ENCODE measurements at places on chromosomes 11 and 22.

- no peak for DNase-seq
These were observed 490.3 kb upstream of the KIRREL3 start for GRCh38 chr11:127490896-127491295.

- DNase-seq = no peak
These were observed 13.7 kb downstream of the PDHX start for GRCh38 chr11:34929794-34930763.

DNA sequence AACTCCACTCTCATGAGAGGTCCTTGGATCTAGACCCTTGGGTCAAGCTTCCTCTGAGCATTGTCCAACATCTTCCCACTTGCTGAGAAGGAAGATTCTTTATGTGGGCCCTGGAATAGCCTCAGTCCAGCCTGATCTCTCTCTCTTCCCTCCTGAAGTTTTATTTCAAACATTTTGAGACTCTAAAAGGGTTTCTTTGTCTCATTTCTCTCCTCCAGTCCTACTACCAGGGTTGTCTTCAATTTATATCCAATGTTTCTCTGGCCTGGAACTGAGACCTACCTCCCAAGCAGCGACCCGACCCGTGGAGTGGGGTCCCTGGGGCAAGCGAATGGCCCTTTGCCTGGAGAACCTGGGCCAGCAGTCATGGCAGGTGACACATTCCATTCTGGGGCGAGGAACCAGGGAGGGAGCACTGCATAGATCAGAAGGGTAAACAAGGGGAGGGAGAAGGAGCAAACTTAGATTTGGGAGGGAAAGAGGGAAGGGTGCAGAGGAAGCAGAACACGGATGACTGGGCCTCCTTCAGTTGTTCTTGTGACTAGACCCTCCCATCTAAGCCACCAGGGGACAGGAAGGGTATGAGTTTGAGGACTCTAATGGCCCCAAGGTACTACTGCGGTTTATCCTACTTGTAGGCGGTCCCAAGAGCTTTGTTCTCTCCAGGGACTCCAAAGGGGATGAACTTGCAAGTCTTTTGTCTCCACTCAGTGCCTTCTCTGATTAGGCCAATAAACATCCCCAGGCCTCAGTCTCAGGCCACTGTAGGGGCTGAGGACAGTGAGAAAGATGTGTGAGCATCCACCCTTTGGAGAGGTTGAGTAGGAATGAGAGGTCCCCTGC is 14.2 kb upstream of the PRAME start:
- no peak for DNase-seq

GRCh38 chr22:37484480-37485394 is 1.4 kb downstream of the MFNG start:
- peak; percentile 80 for DNase-seq

- no peak for DNase-seq
These were observed 248.3 kb upstream of the NARS2 start for GRCh38 chr11:78822931-78823423.

- peak; percentile 43 for DNase-seq
These were observed 10.2 kb downstream of the GNB1L start for GRCh38 chr22:19844377-19845053.

DNA sequence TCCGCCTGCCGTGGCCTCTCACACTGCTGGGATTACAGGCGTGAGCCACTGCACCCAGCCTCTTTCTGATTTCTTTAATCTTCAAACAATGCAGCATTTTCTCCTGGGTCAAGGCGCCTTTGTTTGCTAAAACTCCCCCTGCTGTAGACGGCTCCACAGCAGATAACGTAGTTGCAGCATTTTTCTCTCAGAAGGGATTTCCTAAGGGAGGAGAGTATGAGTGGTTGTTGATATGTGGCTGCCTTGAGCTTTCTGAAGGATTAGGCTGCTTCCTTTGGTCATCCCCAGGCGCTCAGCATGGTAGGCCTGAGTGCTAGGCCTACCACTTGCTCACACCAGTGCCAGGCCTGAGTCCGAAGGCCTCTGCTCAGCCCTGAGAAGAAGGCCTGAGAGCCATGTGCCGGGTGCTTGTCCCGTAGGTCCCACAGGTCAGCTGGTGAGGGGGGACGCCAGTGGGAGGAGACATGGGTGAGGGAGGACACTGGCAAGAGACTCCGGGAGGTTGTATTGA is 18.1 kb downstream of the SMARCB1 start:
- DNase-seq = no peak

DNA sequence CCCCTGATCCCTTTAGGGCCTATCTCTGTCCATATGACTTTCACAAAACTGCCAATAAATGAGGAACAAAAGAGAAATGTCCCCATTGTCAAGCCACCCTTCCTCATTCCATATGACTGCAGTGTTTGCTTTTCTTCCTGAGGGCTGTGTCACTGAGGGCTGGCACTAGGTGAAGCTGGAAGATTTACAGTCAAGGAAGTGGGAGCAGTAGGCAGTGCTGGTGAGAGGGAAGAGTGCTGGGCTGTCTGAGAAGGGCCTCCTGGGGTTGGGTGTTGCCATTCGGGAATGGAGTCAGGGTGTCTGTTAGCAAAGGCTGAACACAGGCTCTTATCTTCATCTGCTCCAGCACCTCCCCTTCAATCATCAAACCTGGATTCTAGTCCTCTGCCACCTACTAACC is 30.9 kb downstream of the INSC start:
- DNase-seq = no peak

GRCh38 chr22:39622881-39623367 is 52.4 kb downstream of the CACNA1I start:
- DNase-seq = peak; percentile 64

DNA sequence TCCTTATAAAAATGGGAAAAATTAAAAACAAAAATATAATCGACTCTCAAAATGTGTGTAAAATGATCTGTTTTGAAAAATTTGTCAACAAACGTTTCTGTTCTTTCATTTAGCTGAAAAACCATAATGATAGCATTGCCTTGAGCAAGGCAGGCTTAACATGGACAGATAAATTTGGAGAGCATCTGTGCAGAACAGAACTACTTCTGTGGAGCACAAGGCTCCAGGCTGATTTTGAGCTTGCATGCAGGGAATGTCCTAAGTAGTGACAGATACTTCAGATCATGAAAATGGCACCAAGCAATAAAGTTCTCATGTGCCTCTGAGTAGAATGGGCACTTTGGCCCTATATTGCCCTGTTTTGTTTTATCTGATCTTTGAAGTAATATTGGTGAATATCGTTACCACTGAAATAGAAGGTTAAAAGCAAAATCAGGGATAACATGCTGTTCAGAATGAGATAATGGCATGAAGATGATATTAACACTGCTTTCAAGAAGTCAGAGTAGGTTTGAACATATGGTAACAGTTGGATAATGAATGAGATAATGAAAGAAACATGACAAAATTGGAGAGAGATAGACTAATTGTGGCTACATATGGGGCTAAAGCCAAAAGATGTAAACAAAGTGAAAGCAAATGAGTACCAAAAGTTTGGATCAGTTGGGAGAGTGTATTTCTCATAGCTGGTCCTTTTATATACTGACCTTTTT is 730.5 kb upstream of the CCDC179 start:
- DNase-seq = no peak

- no peak for DNase-seq
These were observed 4.9 kb downstream of the OVOL1 start for GRCh38 chr11:65791719-65792213.

DNA sequence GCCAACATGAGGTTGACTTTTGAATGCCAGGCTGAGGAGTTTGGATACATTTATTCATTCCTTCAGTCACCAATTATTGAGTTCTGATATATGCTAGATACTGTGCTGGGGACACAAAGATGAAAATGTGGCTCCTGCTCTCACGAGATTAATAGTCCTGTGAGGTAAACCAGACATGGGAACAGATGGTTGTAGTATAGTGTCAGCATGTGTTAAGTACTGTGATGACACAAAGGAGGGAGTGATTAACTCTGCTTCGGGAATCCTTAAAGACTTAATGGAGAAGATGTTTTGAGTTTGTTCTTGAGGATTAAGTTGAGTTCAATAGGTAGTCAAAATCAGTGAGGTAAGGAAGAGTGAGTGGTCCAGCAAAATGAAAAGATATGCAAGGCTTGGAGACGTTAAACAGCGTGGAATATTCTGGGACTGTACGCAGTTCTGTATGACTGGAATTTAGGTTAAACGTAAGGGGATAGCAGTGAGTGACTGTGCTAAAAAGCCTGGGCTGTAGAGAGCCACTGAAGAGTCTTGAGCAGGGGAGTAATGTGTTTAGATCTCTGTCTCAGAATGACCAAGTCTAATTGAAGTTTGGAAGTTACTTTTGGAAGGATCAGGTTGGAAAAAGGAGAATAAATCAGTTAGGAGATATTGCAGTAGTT is 11.8 kb downstream of the RNF121 start:
- no peak for DNase-seq

DNA sequence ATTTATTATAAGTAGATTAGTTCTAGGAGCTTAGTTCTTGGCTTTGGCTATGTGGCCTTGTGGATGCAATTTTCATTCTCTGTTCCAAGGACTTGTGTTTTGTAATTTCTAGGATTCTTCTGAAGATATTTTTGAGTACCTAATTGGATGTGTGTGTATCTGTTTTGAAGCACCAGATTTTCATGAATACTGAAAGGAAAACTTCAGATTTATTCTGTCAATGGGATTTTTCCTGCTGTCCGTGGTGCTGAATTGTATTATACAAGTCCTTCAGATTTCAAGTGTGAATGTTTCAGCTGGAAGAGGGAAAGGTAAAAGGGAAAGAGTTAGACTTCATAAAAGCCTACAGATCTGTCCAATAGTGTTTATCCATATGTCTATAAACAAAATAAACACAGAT is 18.2 kb upstream of the SYN3 start:
- no peak for DNase-seq

- DNase-seq = peak; percentile 11
These were observed 6.5 kb downstream of the KREMEN1 start for GRCh38 chr22:29079218-29079901.

- no peak for DNase-seq
These were observed 16.6 kb upstream of the RAB1B start for GRCh38 chr11:66251809-66252208.

GRCh38 chr22:45859231-45860161 is 117.5 kb downstream of the WNT7B start:
- no peak for DNase-seq

GRCh38 chr11:36153551-36153950 is 135.7 kb downstream of the COMMD9 start:
- no peak for DNase-seq

DNA sequence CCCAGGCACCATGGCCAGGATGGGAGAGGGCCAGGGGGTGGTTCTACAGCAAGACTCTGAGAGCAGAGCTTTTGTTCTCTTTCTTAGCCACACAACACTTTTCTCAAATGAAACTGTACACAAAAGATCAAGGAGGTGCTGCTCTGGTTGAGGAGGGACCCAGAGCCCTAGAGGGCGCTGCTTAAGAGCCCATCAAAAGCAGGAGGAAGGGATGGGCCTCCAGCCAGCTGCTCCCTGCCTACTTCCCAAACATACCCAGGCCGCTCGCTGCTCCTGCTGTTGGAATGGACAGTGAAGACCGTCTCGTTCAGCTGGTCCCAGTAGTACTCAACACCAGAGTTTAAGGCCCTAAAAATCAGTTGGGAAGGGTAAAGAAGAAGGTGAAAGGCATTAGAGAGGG is 18.4 kb upstream of the CHRM4 start:
- DNase-seq = no peak

GRCh38 chr11:2793701-2794045 is 91.9 kb downstream of the CDKN1C start:
- DNase-seq = no peak

- no peak for DNase-seq
These were observed 132.2 kb upstream of the SESN3 start for GRCh38 chr11:95363164-95363563.

GRCh38 chr11:47136327-47136726 is 40.4 kb downstream of the ARFGAP2 start:
- no peak for DNase-seq
